ENCODE measurements at places on chromosomes 11 and 22. TPM values are rescaled to one million over a fixed set of nuclear protein-coding genes. Genes with fewer than 3 reads are reported as not detected.

APOL4 gene
- 14.3 TPM for total RNA-seq

DNA sequence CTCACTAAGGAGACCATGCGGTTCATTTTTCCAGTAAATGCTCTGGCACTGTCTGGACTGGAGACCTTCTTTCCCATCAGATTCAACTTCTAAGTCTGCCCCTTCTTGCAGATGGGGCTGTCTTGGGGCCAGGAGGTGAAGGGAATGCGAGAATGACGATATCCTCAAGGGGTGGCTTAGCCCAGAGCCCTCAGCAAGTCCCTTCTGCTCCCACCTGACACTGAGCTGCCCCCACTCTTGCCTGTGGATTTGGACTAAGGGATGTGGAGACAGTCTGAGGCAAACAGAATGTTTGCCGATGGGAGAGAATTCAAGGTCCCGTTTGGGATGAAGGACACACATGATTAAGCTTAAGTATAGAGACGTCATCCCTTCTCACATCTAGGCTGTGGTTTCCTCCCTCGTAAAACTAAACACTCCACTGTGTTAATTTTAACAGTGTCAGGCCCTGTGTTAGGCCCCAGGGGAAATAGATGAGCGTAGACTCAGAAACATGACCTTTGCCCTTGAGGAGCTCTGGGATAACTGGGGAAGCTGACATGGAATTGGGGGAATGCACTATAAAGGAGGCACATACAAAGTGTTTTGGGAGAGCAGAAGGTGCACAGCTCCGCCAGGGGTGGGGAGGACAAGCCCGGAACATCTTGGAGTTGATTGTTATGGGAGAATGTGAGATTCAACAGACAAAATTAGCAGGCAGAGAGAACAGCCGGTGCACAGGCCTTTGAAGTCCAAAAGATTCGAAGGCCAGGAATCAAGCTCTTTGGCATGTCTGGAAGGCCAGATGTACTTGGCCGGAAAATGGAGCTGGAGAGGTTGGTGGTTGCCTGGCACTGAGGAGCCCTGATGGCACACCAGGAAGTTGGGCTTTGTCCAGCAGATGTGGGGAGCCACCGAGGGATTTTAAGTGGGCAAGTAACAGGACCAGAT, 71.6 kb downstream of the ST3GAL4 start:
- no peak for DNase-seq

- DNase-seq, result no peak
Observed at GRCh38 chr11:113896156-113896879, 8.3 kb upstream of the HTR3B start.

DNA sequence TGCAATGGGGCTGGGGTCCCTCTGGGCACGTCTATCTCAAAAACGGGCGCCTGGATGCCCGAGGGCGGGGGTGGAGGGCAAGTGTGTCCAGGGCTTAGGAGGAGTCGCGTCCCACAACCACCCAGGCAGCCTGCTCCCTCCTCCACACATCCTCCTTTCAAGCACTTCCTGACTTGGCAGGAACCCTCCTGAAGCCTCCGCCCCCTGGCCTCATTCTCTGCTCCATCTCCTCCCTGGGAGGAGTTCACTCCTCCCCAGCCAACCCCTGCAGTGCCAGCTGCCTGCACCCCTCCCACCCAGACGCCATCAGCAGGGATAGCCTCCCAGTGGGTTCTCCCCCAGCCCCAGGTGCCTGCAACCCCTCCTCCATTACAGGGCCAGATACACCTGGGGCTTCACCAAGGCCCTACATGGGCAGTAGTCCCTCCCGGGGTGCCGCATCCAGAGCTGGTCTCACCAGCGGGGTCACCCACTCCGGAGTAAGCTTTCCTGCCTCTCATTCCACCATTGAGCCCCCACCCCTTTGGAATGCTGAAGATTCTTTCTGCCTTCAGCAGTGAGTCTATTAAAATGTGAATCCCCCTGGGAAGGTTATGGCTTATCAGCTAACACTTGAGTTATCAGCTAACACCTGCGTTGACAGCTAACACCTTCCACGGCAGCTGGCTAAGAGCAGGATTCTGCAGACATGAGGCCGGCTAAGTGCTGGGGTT, 24.4 kb downstream of the RTN4R start:
- DNase-seq, result peak; percentile 89

GRCh38 chr11:130904380-130904779, 11.9 kb downstream of the SNX19 start:
- no peak for DNase-seq

GRCh38 chr11:56010716-56011115, 16.3 kb upstream of the OR5F1 start:
- DNase-seq, result no peak

LYVE1 gene
- total RNA-seq, result 108 TPM

KCNJ4 gene
- total RNA-seq, result not detected

DNA sequence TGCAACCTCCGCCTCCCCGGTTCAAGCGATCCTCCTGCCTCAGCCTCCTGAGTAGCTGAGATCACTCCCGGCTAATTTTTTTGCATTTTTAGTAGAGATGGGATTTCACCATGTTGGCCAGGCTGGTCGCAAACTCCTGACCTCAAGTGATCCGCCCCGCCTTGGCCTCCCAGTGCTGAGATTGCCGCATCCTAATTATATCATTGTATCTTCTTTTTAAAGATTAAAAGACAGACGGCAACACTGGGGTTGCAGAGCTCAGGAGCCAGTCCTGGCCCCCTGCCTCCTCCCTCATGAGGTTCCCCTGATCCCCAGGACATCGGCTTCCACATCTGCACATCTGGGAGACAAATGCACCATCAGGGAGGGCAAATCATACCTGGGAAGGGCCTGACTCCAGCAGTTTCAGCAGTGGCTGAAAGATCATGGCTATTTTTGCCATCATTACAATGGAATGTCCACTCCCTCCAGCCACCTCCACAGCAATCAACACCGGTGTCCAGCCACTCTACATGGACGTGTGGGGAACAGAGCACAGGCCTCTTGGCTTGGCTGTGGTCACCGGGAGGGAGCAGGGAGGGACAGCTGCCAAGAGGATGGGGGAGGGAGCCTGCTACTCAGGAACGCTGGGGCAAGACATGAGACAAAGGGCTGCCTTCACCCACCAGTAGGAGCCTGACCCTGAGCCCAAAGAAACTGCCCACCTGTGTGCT, 9.2 kb upstream of the CELSR1 start:
- peak; percentile 86 for DNase-seq

DNA sequence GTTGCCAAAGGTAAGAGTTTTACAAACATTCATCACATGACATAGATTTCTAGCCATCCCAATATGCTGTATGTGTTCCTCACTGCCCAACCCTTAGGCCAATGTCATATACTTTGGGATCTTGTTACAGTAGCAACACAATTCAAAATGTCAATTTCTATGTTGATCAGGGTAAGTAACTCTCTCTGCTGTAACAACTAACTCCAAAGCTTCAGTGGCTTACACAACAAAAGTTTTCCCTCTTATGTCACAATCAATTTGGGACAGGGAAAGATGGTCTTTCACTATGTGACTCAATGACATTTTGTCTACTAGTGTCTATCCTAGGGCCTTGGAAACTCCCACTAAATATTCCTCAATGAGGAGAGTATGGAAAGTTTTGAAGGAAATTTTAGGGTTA, 144.5 kb downstream of the SBF2 start:
- DNase-seq, result no peak

E2F8 gene
- total RNA-seq, result 0.38 TPM

EMSY gene
- total RNA-seq, result 20.9 TPM

DNA sequence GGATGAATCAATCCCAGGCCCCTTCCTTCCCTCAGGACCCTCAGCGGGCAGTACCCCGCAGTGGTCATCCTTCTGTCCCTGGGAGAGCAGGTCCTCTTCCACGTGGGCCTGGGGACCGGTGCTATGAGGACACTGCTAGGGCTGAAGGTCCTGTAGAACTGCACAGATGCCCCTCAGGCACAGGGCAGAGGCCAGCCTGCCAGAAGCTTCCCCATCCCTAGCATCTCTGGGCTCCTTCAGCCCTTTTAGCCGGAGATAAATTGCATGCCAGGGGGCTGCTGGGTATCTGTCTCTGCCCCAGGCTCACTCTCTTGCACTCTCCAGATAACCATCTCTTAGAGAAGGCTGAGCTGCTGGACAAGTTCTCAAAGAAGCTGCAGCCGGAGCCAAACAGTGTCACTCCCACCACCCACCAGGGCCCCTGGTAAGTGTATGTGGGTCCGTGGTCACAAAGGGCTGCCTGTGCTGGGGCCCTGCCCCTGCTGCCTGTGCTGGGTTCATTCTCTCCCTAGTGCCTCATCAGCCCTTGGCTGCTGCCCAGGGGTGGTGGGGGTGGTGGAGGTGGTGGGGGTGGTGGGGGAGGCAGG, 2.3 kb downstream of the ATG16L2 start:
- DNase-seq, result no peak

- DNase-seq, result no peak
Observed at GRCh38 chr22:24512043-24512442, 16.9 kb downstream of the UPB1 start.

Measured in upper lobe of right lung (tissue), 1 donor.